Stimulated activated CD4-positive, alpha-beta T cell treated with anti-CD3 and anti-CD28 coated beads, TNF-alpha, amount 100 ng/mL, for 4 hours (primary cell): ENCODE measurements at places on chromosomes 4 and X.

DNA sequence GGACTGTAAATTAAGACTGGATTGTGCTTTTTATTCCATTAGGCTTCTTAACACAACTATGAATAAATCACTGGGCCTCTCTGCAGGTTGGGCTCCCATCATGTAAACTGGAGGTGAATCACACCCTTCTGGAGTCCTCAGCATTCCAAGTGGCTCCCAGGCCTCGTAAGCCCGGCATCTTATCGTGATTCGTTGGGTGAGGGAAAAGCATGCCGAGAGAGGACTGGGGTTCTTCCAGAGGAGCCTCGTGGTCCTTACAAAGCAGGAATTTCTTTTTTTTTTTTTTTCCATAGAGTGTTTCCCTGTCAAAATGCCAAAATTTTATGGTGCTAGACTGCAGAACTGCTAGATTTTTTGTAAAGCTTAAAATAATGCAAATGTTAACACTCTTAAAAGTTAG, 20.0 kb downstream of the CLDN22 start:
- DNase-seq = no peak

GRCh38 chrX:110759785-110760184, 35.8 kb downstream of the CHRDL1 start:
- DNase-seq = no peak

DNA sequence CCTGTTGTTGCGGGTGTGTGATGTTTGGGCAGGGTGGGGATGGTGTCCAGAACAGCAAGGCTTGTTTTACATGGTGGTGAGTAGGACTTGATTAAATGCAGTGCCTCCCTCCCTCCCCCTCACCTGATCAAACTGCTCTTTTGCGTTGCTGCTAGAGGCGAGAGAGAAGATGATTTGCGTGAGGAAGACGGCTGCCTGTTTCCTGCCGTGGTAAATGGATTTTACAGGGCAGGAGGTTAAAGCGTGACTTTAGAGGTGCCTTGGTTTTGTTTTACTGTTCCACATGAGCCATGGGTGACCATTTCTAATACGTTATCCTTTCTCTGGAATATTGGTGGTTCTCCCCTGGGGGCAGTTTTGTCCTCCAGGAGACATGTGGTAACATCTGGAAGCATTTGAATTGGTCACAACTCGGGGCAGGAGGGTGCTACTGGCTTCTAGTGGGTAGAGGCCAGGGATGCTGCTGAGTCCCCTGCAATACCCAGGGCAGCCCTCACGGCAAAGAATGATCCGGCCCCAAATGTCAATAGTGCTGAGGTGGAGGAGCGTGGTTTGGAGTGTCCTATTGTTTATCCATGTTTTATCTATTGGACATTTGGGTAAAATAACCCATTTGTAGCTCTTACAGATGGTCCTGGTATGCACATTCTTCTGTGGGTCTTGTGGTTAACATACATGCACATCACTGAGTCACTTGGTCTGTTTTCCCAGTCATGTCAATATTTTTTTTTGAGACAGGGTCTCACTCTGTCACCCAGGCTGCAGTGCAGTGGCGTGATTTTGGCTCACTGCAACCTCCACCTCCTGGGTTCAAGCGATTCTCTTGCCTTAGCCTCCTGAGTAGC, 73.7 kb downstream of the SHROOM2 start:
- no peak for DNase-seq

DNA sequence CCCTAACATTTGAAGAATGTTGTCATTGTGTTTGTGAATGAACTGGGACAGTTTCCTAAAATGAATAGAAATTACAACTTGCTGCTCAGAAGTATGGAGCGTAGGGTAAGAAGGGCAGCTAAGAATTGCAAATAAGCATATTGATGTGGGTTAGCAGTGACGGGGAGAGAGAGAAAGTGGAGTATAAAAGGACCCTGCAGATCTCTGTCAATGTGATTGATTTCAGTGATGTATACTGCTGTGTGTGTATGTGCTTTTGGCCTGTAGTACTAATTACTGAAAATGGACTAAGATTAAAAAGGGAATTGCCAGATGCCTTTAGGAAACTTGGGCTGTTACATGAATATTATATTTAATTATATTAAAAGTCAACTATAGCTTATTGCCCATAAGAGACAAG, 7.8 kb upstream of the MFAP3L start:
- DNase-seq = no peak

- no peak for DNase-seq
Measured at GRCh38 chr4:176745902-176746301, 46.8 kb downstream of the VEGFC start.

GRCh38 chr4:136922066-136922465, 610.2 kb downstream of the PCDH18 start:
- no peak for DNase-seq

DNA sequence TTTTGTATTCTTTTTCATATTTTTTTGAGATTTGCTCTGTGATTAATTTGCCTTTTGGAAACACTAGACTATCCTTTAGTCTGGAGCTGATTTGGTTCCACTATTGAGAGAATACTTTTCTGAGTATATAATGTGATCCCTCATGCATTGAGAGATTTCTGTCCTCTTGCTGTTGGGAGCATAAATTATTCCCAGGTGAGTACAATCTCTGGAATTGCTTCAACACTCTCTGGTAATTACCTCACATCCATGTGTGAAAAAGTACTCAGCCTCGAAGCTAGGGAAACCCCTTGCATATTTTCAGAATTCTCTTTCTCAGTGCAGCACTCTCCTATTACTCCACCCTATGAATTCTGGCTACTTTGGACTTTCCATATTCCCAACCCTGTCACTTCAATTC, 550.0 kb downstream of the RAPGEF2 start:
- no peak for DNase-seq

DNA sequence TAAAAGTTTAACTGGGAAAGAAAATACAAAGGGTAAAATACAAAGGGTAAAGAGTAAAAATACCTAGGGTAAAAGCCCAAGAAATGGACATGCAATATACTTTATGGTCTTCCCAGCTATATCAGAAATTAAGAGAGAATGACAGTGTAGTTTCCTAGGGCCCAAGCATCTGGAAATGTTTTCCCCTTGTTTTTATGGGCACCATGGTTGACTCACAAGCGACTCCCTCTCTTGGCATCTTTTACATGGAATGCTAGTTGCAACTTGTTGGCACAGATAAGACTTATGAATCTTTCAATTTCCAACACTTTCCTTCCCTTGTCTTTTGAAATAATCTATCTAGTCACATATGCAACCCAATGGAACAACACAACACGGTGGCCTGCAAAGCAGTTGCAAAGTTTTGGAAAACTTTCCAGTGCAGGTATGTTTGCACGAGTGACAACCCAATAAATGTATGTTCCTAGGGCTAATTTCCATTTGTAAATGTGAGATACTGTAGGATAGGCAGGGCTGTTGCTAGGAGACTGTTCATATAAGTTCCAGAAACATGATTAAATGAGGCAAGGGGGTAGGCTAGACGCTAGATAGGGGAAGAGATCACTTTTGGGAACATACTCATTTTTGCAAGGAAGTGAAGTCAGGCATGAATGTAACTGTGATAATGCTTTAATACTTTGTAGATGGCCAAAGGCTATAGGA, 36.4 kb upstream of the CWH43 start:
- DNase-seq = no peak

DNA sequence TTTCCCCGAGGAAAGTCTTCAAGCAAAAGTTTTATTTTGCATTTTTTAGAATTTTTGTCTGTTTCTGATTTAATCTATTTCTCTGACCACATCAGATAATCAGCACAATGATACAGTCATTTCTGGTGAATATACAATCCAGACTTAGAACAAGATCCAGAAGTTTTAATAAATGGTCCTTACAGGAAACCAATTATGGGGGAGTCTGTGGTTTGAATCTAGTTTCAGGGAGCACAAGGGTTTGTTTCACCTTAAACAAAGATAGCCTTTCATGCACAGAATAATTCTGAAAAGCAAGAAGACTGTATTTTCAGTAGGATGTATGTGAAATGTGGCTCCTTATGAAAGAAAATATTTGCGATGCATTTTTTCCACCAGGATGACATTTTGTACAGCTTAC, 158.5 kb upstream of the ARSJ start:
- DNase-seq = no peak

DNA sequence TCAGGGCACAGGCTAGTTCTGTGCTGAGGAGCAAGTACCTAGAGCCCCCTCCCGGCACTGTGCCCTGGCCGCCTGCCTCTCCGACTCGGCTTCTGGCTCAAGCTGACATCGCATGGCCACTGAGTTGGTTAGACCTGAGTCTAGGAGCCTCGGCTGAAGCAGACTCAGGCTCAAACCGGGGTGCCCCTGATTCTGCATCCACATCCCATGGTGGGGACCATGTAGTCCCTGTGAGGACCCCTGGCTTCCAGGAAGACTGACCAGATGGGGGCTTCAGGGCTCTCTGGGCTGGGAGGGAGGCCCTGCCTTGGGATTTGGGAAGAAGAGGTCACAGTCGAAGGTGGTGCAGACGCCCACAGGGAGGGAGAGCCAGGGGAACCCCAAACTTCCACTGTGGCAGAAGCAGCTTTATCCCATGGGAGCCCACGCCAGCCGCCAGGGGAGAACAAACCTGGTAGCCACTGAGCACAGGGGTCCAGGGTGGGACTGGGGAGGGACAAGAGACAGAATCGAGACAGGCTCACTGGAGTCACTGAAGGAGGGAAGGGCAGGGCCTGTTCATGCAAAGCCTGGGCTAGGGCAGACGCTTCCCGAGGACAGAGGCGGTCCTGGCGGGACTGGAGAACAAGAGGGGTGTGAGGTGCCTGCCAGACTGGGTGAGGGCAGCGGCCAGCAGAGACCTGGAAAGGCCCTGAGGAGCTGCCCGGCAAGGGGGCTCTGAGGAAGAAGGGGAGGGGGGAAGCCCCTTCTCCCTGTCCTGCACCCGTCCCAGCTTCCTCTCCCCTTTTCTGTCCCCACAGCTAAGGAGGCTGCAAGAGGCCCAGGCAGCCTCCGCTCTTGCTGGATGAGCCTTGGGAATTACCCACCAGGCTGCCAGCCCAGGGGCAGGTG, 1.1 kb downstream of the PDE6B start:
- no peak for DNase-seq

DNA sequence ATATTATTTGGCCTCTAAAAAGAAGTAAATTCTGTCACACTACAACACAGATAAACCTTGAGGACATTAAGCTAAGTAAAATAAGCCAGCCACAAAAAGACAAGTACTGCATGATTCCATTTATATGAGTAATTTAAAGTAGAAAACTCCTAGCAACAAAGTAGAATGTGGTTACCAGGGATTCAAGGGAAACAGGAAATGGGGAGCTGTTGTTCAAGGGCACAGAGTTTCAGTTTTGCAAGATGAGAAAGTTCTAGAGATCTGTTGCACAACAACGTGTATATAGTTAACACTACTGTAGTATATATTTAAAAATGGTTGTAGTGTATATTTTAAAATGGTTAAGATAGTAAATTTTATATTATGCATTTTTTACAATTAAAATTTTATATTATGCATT, 25.4 kb downstream of the SEC31A start:
- DNase-seq = no peak

- DNase-seq = no peak
Measured at GRCh38 chr4:182018691-182019090, 224.5 kb upstream of the TENM3 start.

- DNase-seq = no peak
Measured at GRCh38 chr4:172780566-172781081, 388.0 kb upstream of the GALNT7 start.

DNA sequence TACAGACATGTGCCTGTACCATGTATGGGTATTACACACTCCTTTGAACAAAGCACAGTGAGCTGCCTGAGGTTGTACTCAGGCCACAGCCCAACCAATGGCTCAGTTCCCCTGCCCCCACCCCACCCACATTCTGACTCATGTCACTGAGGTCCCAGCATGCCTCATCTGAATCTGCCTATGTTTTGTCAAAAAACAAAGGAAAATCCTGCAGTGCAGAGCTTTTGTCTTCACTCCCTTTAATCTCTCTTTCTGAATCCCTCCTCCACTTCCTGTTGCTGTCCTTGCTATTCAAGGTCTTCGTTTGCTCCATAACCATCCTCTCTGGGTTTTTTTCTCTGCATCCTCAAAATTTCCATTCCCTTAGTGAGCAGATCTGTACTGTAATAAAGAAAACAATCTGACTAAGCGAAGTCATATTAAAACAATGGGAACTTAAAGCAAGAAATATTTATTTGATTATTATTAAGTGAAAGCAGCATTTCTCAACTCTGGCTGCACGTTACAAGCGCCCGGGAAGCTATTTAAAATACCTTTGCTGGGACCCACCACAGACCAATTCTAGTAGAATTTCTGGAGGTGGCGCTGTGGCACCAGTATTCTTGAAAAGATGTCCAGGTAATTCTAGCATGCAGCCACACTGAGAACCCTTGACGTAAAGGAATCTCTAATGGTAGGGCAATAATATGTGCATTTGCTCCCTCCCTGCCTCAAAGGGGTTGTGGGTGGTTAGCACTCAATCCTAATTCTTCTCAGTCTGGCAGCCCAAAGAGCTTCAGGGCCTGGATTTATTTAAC, 8.7 kb downstream of the GUCY2F start:
- DNase-seq = no peak

DNA sequence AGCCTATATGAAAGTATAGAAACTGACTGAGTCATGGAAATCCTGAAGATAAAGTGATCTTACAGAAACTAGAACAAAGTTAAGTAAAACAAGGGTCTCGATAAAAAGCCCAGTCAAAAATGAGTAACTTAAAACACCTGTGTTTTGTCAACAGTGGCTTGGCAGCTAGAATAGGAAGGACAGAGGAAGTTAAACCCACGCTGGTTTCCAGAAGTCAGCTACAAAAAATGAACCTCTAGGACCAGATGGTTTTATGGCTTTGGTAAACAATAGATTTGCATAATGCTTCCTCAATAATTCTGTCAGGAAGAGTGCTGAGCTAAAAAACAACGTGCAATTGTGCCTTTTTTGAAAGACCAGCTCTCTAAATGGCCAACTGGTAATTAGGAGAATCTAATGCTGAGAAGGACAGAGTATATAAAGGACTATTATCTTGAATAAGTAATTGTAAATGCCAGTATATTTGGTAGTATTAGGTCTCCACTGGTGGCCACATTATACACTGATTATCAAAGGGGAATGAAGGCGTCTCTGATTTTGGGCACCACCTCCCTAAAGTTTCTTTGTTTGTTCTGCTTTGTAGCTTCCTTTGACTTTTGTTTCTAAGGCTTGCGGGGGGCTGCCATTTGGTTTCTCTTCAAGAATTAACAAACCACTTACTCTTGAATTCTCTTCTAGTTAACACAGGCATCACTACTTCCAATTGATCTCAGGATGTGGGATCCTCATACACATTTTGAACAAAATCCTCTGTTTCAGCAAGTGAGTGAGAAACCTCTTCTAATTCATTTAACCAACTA, 72.2 kb upstream of the PPP3CA start:
- no peak for DNase-seq

- no peak for DNase-seq
Measured at GRCh38 chr4:139791681-139792080, 126.1 kb downstream of the MGST2 start.

- no peak for DNase-seq
Measured at GRCh38 chr4:89152972-89153371, 41.6 kb downstream of the TIGD2 start.

DNA sequence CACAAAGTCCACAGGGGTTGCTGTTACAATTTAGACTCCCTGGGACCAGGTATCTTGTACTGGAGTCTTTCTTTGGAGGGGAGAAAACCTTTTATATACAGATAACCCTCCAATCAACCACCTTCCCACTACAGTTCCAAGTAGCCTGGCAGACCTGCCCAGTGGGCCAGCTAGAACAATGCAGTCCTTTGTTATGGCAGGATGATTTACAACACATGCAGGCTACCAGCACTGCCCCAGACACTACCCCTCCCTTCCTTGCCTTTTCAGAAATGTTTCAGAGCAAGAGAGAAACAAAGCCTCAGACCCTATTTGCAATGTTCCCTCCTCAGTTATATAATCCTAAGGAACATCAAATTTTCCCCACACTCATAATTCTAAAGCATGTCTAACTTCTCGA, 11.1 kb downstream of the RASL11B start:
- DNase-seq = no peak

- no peak for DNase-seq
Measured at GRCh38 chr4:151355155-151355554, 29.8 kb upstream of the SH3D19 start.
